ENCODE measurements at places on chromosomes 6 and 20.

- no peak for DNase-seq
Measured at GRCh38 chr6:41271901-41272395, 14.5 kb downstream of the TREM1 start.

- no peak for DNase-seq
Measured at GRCh38 chr6:5338177-5338960, 77.1 kb downstream of the FARS2 start.

- DNase-seq: no peak
Measured at GRCh38 chr6:53741034-53741823, 53.6 kb upstream of the LRRC1 start.

- no peak for DNase-seq
Measured at GRCh38 chr6:16948396-16948795, 153.5 kb upstream of the STMND1 start.

DNA sequence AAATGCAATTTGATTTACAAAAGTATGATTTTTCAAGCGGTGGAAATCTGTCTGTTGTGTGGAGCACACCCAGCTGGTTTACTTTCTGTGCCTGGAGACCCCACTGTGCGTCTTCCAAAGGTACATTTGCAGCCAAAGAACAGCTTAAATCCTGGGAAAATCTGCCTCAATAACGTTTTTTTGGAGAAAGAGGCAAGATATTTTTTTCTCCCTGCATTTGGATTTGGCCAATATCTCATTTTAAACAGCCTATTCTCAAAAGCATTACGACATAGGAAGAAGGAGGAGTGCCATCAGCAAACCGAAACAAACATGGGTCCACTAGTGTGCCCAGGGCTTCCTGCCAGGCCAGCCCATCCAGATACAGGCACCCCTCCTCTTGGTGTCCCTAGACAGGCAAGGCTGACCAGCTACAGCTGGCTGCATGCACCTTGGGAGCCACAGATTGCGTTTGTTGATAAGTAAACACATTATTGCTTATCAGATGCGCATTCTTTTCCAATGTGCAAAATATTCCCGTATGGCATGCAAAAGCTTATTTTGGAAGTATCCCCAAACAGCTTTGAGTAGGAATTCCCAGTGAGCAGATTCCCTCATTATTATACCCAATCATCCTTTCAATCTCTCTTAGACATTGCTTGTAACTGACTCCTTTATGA, 184.5 kb upstream of the MARCKS start:
- no peak for DNase-seq

GRCh38 chr6:33080127-33081089, 4.6 kb downstream of the HLA-DPB1 start:
- DNase-seq: no peak

GRCh38 chr6:84769306-84769705, 4.9 kb upstream of the TBX18 start:
- DNase-seq: no peak

DNA sequence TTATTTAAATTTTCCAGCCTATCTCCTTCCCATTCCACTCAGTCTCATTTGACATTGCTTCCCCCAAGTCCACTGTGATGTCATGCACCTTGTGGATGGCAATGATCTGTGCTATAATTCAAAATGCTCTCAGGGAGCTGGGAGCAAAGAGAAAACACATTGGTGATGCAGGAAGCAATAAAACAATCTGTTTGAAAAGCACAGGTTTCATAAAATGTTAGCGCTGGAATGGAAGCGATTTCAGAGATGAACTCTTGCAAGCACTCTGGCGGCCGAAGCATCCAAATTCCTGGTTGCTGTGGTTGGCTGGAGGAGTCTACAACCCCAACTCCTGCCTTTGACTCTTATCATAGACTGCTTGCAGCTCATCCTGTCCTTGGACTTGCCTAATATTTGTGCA, 167.0 kb downstream of the GMPR start:
- no peak for DNase-seq

- DNase-seq: no peak
Measured at GRCh38 chr20:843912-844311, 10.4 kb downstream of the FAM110A start.

GRCh38 chr6:155174576-155175211, 89.1 kb upstream of the CLDN20 start:
- peak; percentile 27 for DNase-seq

GRCh38 chr20:25248786-25249172, 894 bp downstream of the PYGB start:
- no peak for DNase-seq

DNA sequence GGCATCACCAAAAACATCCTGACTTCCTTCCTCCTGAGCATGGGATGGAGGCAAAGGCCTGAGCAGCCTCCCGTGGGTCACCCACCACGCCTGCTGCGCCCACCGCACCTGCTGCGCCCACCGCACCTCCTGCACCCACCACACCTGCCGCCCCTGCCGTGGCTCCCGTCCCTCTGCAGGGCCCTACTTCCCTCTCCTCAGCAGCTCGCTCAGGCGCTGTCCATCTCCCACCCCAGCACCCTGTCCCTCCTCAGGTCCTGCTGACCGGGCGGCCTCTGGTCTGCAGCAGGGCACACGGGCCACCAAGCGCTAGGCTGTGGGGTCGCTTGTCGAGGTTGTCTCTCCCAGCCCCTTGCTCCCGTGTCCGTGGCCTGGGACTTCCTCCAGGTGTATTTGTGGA, 72.7 kb upstream of the SLCO4A1 start:
- DNase-seq: no peak

- DNase-seq: no peak
Measured at GRCh38 chr6:64672651-64673050, 1034.4 kb downstream of the EYS start.

- no peak for DNase-seq
Measured at GRCh38 chr6:165055231-165055630, 254.2 kb downstream of the C6orf118 start.

- no peak for DNase-seq
Measured at GRCh38 chr20:61635721-61636455, 383.8 kb downstream of the CDH4 start.

DNA sequence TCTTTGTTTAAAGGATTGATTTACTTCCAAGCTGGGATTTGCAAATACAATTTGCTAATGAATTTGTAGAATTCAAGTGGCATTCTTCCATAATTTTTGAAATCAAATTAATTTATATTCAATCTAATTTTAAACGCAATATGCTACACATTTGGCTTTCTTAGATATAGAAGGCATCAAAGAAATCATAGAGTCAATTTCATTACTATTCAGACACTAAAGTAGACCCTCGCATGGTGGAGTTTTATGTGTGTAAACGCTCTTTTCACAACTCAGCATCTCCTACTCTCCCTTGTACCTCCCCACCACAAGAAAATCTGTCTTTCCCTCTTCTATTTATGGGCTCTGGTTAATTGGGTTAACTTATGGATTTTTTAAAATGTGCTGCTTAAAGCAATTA, 144.3 kb downstream of the DOK5 start:
- no peak for DNase-seq

DNA sequence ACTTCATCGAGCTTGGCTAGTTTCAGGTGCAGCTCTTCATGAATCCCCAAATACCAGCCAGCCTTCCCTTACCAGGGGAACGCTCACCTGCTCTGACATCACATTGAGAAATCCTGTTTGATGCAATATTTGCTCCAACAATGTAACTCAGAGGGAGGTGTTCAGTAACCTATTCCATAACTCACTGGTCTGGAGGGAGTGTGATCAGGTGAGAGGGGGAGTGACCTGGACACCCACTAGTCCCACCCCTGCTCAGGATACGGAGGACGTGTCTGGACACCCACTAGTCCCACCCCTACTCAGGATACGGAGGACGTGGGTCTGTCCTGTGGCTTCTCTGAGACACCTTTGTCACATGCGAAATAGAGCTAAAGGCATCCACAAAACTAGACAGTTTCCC, 70.3 kb downstream of the HUS1B start:
- DNase-seq: no peak

DNA sequence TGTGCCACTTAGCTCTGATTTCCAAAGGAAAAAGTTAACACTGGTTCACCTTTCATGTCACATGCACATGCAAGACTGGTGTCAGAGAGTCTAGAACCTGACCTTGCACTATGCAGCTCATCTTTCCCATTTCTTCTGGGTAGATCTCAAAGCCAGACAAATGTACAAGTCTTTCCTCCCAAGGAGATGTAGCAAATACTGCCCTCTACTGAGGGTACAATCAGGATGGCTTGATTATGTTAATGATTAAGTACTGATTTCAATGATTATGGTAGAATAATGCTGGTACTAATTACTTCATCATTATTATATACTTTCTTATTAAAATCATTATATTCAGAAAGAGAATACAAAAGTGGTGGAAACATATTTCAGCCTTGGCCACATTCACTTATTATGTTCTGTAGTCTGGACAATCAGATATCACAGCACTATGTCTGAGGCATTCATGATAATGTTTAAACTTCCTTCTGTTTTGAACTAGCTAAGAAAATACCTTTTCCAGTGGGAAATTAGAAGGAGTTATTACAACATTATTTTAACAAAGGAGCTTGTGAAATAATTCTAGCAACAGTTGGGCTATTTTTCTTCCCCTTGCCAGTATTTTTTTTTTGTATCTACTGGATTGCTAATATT, 68.5 kb upstream of the FOXO3 start:
- DNase-seq: no peak

GRCh38 chr20:6140947-6141346, 18.1 kb upstream of the FERMT1 start:
- no peak for DNase-seq

DNA sequence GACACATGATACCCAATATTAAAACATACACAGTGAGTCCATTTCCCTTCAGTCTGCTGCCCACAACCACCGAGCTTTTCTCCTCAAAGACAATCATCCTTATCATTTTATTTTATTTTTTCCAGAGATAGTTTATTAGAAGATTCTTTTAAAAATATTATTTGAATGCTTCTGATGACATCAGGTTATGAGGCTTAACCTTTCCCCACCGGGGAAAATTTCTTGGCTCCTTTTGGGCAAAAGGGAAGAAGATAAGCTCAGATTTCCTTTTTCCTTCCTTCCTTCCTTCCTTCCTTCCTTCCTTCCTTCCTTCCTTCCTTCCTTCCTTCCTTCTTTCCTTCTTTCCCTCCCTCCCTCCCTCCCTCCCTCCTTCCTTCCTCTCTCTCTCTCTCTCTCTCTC, 149.5 kb upstream of the CITED2 start:
- DNase-seq: no peak

DNA sequence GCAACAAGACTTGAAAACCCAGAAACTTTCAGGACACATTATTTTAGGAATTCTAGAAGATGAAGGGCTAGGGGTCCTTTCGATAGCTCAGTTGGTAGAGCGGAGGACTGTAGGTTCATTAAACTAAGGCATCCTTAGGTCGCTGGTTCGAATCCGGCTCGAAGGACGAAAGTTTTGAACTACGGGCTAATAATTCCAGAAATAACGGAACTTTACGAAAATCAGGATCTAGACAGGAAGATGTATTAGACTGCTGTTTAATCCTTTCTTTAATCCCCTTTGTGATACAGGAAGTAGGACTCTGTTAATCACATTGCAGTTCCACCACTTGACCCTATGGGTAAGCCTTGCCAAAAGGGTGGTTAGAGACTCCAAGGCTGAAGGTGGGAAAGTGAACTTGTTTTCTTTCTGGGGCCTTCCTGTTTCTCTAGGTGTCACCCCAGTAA, 21.2 kb upstream of the ABT1 start:
- no peak for DNase-seq

DNA sequence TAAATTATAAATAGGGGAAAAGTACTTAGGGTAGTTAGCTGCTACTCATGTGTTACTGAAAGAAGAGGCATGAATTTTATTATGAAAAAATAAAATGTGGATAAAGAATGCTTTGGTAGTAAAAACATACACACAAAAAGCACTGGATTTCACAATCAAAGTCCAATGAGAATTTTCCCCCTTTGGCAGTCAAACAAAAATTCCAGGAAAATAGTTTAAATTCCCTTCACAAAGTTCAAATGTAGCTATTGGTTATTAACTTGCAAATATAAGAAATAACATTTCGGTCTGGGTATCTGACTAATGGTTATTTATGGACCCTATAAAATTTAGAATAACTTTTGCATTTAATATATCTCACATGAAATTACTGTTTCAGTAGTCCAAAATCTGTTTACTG, 210.4 kb downstream of the FOXC1 start:
- DNase-seq: no peak

DNA sequence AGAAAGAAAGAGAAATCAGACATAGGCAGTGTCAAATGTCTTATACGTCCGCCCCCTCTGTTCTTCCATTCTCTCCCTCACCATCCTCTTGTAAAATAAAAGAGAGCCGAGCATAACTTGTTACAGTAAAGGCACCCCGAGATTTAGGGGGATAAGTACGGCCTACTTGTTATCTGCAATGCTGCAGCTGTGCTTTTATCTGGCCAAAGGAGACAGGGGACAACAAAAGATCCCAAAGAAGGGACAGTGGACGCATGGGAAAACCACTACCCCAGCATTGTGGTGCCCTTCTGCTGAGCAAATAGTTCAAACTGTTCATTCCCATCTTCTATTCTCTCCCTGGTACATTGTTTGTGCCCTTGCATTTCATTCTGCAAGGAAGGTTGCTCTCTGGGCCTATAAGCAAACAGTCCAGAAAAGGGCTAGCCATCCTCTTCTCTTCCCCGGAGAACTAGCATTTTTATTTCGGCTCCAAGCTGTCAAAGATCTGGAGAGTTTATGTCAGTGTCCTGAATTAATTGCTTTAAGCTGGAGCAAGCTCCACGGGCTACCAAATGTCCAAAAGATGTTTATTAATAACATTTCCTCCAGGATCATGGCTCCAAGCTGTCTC, 22.3 kb downstream of the FOXA2 start:
- no peak for DNase-seq

DNA sequence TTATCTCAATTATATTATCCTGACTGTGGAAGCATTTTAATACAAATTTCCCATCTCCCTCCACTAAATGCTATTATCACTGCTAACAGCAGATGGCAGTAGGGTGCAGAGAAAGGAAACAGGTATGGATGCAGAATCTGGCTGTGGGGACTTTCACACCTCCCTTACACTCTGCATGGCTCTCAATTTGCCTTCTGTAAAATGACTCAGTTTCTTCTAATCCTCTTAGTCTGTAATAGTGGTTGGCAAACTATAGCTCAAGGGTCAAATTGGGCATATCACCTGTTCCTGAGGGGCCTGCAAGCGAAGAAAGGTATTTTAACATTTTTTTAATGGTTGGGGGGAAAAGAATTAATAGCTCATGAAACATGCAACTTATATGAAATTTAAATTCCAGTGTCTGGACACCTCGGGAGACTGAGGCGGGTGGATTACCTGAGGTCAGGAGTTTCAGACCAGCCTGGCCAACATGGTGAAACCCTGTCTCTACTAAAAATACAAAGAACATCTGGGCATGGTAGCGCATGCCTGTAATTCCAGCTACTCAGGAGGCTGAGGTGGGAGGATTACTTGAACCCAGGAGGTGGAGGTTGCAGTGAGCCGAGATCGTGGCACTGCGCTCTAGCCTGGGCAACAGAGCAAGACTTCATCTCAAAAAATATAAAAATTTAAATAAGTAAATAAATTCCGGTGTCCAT, 83.5 kb downstream of the ZMYND8 start:
- DNase-seq: no peak

GRCh38 chr20:9258901-9259300, 190.0 kb downstream of the PLCB4 start:
- DNase-seq: no peak

- DNase-seq: peak; percentile 74
Measured at GRCh38 chr6:118894425-118895260, 691 bp downstream of the ASF1A start.
